ENCODE measurements at places on chromosomes 3 and 15. TPM values are rescaled to one million over a fixed set of nuclear protein-coding genes. Genes with fewer than 3 reads are reported as not detected.

GRCh38 chr3:196156160-196156559 is 55.0 kb downstream of the ZDHHC19 start:
- DNase-seq = no peak

- no peak for DNase-seq
Measured at GRCh38 chr3:196144383-196145105, 62.7 kb upstream of the TFRC start.

ISLR2 gene
- total RNA-seq = not detected

DNA sequence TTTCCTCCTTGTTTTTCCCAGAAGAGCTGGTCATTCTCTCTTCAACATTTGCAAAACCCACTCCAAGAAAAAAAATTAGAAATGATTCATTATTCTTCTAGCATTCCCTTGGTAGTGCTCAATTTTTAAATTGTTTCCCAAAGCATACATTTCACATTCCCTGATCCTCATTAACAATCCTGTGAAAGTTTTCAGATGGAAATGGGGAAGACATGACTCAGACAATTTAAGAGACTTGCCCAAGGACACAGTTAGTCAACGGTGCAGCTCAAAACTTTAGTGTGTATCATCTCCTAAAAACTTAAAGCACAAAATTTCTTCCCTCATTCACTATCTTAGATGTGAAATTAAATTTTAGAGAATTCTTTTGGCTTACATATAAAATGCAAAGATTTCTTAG is 17.1 kb upstream of the ABI3BP start:
- DNase-seq = no peak

IL5RA gene
- 0.64 TPM for total RNA-seq

Data from activated naive CD8-positive, alpha-beta T cell treated with anti-CD3 and anti-CD28 coated beads, Interleukin-2, amount 10 ng/mL, durations not matched to agents 7 days and 5 days (primary cell).